ENCODE measurements at places on chromosomes 11 and 22. TPM values are rescaled to one million over a fixed set of nuclear protein-coding genes. Genes with fewer than 3 reads are reported as not detected.
A peak's percentile ranks its signal among the peaks of the same experiment; 100 is the strongest.

DNA sequence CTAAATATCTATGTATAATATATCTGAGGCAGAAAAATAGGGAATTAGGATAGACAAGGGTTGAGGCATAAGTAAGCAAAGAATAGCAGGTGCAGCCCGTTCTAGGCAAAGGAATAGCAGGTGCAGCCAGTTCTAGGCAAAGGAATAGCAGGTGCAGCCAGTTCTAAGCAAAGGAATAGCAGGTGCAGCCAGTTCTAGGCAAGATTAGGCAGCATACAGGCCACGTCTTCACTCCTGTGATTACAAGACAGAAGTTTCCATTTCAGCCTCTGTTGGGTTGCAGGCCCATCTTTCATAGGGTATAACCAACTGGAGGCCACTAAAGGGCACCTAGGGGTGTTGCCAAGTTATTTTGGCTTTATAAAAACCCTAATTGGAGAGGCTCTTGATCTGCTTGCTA lies 28.8 kb upstream of the CHORDC1 start:
- no peak for DNase-seq

DNA sequence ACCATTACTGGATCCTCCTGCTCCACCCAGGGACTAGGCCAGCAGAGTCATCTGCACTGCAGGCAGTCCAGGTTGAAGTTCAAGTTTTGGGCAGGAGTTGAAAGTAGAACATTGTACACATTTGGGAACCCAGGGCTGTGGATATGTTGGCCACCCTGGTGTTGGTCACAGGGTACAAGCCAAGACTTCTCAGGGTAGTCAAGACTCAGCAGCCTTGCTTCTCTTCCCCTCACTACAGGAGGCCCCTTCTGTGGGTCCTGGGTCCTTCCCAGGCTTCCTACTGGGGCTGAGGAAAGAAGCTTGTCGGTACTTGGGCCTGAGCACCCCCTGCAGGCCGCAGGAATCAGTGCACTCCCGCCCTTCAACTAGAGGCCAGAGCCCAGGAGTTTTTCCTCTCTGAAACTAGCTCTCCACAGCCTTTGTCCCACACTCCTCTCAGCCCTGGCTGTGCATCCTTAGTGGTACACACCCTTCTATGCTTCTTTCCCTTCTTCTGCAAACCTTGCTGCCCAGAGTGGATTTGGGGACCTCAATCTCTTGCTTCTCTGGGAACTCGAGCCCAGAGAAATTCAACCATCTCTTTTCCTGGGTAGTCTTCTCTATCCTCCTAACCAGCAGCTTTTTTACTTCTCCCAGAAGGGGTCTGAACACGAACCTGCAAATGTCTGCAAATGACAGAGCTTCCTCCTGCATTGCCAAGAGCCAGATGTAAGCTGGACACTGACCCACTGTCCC lies 2.6 kb upstream of the HPX start:
- DNase-seq = peak; percentile 53

GRCh38 chr22:17871726-17872458 lies 97.6 kb upstream of the BID start:
- DNase-seq = no peak

DNA sequence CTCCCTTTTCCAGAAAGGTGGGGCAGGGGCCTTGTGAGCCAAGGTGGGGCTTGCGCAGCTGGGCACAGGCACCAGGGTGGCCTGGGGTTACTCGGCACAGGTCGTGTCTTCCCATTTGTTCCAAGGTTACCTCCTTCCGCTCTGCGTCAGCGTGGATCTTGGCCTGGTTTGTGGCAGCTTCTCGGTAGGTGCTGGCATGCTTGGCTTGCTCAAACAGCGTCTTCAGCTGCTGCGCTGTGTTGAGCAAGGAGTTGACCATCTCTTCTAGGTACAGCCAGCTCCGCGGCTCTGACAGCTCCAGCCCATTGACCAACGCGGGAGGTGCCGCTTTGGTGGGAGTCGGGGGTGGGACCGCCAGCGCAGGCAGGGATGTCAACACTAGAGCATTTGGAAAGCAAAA lies 20.6 kb downstream of the DEAF1 start:
- DNase-seq = no peak

Gene MIAT
- 0.10 TPM for total RNA-seq

Gene LRP4
- total RNA-seq = 2.1 TPM

Gene VPREB1
- total RNA-seq = not detected

Gene MMP1
- 7.9 TPM for total RNA-seq

Gene OR51E1
- total RNA-seq = not detected

Measured in HT1080 (cell line).